ENCODE measurements at places on chromosomes 6 and 20.

DNA sequence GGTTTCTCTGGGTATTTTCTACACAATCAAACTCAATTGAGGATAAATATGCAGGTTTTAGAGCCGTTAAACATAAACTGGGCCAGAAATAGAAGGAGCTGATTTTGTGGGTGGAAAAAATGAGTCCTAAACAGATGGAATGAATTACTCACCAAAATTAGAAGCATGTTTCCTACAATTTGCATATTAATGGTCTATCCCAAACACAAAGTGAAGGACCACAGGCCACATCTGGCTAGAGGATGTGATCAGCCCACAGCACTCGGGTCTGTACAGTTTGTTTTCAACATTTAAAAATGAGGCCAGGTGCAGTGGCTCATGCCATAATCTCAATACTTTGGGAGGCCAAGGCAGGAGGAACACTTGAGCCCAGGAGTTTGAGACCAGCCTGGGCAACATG is 296.3 kb downstream of the PREX1 start:
- no peak for DNase-seq

DNA sequence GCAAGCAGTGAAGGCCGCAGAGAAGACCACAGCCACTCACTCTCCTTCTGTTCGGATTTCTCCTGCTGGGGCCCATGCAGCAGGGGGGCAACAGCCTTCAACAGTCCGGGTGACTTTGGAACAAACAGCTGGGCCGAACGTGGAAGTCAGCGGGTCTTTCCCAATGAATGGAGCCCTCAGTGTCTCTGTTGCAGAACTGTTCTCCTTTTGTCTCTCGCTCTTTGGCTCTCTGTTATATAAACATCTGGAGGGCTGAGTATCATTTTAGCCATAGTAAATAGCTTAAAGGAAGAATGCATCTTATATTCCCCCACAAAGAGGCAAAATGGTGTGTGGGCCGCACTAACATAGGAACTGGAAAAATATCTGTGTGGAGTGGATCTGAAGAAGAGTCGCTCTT is 136.7 kb upstream of the RALGAPA2 start:
- DNase-seq = no peak

- no peak for DNase-seq
Measured at GRCh38 chr20:32845786-32846185, 12.9 kb upstream of the EFCAB8 start.

DNA sequence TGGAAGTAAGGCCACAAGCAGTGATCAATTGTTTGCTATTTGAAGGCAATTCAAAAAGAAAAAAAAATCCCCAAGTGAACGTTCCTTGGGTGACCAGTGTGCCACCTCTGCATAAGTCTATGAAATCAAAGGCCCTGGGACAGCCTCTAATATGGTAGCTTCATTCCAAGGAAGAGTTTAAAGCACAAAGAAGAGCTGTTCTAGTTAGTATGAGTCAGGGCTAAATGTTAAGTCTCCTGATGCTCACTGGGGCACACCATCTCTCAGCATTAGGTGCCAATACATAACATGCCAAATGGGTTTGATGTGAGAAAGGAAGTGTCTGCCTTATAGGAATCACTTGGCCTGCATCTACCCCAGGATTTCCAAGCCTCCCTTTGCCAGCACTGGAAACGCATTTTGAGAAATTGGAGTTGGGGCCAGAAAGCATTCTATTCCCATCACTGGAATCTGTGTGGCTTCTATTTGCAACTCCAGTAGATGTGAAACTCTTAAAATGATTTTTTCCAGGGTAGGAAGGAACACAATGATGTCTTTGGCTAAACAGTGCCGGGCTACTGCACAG is 13.0 kb downstream of the UNC5CL start:
- no peak for DNase-seq

GRCh38 chr6:3517350-3517749 is 60.5 kb upstream of the SLC22A23 start:
- DNase-seq = peak; percentile 96

- DNase-seq = no peak
Measured at GRCh38 chr20:43721429-43722152, 5.2 kb downstream of the GTSF1L start.

DNA sequence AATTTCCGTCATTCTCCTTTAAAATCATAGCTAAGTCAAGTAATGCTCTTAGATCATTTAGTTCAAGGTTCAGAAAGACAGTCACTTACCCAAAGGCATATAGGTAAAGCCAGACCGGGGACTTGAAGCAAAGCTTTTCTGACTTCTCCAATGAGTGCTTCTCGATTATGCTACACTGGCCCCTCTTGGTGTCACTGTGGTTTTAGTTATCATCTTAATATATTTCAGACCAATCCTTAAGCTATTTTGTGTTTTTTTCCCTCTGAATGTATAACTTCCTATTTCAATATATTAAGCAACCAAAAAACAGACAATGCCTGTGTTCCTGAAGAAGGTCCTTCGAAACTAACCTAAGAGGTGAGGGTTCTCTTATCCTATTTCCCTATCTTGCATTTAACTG is 3.9 kb downstream of the PRDM1 start:
- DNase-seq = peak; percentile 80

Measured in fibroblast of the aortic adventitia (primary cell).